Left renal cortex interstitium (tissue), 4 donors: ENCODE measurements at places on chromosomes 3 and 15.

DNA sequence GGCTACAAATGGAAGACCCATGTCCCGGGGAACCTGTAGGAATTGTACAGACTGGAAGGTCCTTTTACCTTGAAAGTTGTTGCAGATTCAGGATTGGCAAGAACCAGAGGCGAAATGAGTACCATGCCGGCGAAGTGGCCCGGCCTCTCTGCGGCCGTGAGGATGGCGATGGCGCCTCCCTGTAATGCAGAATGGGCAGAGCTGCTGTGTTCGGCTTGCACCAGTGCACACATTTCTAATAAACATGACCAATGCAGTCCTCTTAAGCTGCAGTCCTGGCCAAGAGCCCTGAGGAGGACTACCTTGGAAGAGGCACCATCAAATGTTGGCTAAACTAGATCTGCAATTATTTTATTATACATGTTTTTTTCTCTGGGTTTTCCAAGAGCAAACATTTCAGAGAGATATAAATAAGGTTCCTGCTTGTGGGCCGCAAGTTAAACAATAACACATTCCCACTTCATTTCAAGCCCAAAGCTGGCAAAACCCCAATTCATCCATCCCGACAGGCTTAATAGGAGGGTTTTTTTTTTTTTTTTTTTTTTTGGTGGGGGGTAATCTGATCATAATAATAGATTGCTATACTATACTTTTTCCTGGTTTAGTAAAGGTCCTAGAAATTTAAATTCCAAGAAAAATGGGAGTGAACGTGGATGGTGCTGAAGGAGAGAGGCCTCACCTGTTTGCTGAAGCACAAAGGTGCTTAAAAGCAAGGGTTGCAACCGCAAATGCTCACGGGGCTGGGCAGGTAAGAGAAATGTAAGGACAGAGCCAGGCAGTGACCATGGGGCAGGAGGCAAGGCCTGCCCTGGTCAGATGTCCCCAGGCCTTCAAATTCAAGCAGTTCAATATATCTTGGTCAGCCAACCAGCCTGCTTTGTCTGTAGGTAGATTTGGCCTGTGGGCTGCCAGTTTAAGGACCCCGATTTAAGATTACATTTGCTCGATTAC is 48.5 kb downstream of the ABTB1 start:
- no peak for DNase-seq

- no peak for DNase-seq
Measured at GRCh38 chr15:32636908-32637567, 4.5 kb upstream of the SCG5 start.

GRCh38 chr15:35994876-35995275 is 448.9 kb upstream of the DPH6 start:
- DNase-seq = no peak

DNA sequence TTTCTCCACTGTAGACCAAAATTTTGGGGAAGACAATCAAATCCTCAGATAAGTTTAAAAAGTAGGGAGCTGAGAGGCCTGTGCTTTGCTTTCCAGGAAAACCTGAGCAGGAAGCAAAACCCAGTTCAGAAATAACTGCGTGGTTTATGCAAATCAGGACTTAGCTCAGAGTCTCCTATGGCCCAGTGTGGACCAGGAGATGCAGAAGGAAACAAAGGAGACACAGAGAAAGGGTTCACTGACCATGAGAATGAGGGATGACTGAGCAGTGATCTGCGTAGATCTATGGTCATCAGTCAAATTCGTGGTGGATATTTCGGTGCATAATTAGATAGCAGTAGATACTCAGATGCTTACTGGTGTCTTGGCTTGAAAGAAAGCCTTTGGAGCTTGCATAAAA is 196.6 kb downstream of the TPRG1 start:
- DNase-seq = no peak

DNA sequence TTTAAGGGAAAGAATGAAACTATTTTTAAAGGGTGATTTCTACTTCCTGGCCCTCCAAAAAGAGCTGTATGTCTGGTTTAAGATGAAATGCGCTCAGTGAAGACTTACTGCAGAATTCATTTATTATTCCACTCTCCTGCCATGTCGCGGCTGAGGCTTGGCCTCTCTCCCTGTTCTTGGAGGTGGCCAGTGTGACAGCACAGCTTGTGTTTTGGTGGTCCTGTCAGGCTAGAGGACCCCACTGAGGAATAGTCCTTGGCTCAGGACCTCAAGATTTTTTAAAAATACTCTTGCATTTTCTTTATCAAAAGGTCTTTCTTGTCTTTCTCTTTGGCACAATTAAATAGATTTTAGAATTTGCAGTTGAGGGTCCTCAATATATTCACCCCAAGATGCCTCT is 384.4 kb downstream of the LRTM1 start:
- no peak for DNase-seq

DNA sequence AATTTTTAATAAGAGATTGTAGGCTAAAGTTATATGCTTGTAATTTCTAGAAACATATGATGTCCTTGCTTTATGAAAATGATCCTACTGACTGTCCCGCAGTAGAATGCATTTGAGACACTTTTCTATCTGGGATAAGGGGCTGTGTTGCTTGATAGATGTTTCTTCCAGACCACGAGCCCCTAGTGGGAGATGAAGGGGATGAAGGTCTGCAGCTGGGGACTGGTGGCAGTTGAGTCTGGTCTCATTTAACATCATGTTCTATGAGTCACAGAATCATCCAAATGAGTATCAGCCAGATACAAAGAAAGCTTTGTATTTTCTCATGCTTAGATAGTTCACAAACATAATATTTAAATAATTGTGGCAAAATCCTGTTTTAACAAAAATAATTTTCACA is 84.3 kb upstream of the PRTG start:
- no peak for DNase-seq

- DNase-seq = no peak
Measured at GRCh38 chr15:40358471-40359353, 693 bp downstream of the DISP2 start.

DNA sequence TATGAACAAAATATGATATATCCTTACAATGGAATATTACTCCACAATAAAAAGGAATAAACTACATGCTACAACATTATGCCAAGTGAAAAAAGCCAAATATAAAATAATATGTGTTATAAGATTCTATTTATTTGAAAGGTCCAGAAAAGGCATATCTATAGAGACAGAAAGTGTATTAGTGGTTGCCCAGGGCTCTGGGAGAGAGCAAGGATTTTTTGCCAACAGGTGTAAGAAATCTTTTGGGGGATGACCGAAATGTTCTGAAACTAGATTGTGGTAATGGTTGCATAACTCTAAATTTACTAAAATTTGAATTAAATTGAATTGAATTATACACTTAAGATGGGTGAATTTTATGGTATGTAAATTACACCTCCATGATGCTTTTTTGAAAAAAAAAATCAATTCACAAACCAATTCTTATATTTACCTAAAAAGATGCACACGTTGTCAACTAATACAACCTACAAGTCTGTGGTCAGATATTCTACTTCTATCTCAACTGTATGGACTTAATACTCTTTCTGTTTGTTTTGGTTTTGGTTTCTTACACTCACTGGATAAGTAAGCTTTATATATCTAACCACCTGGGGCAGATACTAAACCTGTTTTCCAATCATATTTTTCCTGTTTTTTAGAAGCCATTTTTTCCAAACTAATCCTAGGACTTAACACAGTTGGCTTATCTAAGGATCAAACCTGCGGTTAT is 75.8 kb downstream of the FBN1 start:
- DNase-seq = no peak

GRCh38 chr15:90358124-90359033 is 6.3 kb downstream of the ZNF774 start:
- no peak for DNase-seq

- no peak for DNase-seq
Measured at GRCh38 chr3:196514913-196515621, at the start of gene SMCO1. Gene SMCO1 (minus strand): TSS chr3:196515346. CDS start chr3:196515209, 137 bp downstream.

- DNase-seq = no peak
Measured at GRCh38 chr3:33144433-33144832, 30.6 kb downstream of the CRTAP start.

- no peak for DNase-seq
Measured at GRCh38 chr3:142930463-142930862, 33.0 kb downstream of the PAQR9 start.

- no peak for DNase-seq
Measured at GRCh38 chr3:71428841-71429596, 154.5 kb downstream of the FOXP1 start.

- no peak for DNase-seq
Measured at GRCh38 chr15:50140983-50141382, 21.9 kb upstream of the ATP8B4 start.

DNA sequence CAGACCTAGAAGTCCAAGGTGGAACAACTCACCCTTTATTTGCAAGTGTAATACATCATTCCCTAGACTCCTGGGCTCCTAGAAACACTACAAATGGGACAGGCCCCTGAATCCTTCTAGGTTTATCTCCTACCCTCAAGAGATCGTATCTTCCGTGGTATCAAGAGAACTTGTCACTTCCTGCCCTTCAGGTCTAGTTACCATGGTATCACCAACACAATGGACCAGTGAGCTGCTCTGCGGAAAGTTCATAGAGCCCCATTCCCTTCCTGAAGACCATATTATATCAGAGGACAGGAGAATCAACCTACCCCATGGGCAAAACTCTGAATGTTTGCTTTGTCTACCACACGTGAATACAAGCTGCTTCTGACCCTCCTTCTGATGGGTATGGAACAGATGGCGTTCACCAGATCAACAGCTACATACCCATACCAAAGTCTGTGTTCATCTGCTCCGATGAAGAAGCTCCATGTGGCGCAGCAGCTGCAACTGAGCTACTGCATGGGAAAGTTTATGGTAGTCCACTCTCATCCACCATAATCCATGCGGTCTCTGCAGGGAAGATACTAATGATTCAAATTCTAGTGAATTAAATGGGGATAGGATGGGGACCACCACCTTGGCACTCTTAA is 84.6 kb upstream of the KLF13 start:
- DNase-seq = no peak

DNA sequence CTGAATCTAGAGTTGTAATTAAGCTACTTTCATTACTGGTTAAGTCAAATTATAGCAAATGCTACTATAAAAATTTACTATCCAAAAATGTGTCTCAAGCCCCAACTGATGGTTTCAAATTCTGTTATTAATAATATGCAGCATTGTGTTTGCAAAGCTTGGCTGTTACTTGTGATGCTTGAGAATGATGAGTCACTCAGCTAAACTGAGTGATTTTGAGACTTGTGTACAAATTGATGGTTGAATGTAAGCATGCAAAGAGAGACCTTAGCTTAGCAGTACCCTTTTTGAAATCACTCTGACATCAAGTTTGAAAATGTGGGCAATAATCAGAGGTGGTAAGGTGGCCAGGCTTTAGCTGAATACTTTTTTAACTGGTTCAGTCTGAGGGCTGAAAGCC is 27.6 kb downstream of the OPA1 start:
- DNase-seq = no peak
